ENCODE measurements at places on chromosomes 2 and 18.

DNA sequence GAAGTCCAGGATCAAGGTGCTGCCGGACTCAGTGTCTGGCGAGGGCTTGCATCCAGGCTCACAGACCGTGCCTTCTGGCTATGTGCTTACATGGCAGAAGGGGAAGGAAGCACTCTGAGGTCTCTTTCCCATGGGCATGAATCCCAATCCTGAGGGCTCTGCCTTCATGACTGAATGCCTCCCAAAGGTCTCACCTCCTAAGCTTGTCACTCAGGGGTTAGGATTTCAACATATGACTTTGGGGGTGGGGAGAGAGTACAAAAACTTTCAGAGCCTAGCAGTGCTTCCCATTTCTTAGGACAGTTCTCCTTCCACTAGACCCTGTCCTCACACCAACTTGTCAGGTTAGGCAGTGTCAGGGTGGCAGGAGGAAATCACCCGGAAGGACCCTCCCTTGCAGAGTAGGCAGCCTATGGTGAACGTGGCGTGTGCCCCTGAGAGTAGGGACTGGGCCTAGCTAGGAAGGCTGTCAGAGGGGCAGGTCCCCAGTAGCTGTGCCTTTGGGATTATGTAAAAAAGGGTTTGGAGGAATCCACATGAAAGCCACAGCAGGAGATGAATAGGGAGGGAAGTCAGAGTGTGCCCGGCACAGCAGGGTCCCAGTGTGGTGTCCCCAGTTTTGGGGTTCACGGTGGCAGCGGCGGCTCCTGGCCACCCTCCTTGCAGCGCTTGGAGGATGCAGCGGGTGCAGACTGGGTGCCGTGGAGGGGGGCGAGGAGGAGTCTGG, 233.3 kb downstream of the LDLRAD4 start:
- peaks cover 10% of the 10 kb centered on the region for H3K27me3 ChIP-seq
- no peak overlapping the region for H3K27ac ChIP-seq
- no peaks in the 10 kb centered on the region for H3K36me3 ChIP-seq
- no peak for DNase-seq
- H3K4me3 ChIP-seq: no peak overlapping the region
- peaks cover 22% of the 10 kb centered on the region for H3K4me1 ChIP-seq

GRCh38 chr2:218017211-218018053, 14.6 kb upstream of the TNS1 start:
- no peak overlapping the region for H3K4me3 ChIP-seq
- H3K27me3 ChIP-seq: peaks cover 38% of the 10 kb centered on the region
- no peak for DNase-seq
- H3K27ac ChIP-seq: no peak overlapping the region
- H3K36me3 ChIP-seq: no peaks in the 10 kb centered on the region

DNA sequence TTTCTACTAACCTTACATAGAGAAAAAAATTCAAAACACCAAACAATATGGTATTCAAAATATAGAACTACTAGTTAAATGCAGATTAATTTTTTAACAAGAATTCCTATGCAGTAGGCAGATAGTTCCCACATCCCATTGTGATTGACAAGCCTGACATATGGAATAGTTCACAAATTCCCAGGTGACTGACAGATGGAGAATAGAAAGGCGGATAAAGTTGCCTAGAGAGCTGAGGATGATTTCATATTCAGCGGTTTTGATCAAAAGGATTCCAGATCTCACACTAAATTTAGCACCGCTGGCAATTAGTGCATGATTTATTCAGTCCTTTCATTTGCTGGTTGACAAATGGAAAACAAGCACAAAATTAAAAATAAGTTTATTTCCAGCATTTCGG, 733.7 kb upstream of the POU3F3 start:
- no peaks in the 10 kb centered on the region for H3K27me3 ChIP-seq
- no peak overlapping the region for H3K27ac ChIP-seq
- no peak for DNase-seq
- no peaks in the 10 kb centered on the region for H3K36me3 ChIP-seq

DNA sequence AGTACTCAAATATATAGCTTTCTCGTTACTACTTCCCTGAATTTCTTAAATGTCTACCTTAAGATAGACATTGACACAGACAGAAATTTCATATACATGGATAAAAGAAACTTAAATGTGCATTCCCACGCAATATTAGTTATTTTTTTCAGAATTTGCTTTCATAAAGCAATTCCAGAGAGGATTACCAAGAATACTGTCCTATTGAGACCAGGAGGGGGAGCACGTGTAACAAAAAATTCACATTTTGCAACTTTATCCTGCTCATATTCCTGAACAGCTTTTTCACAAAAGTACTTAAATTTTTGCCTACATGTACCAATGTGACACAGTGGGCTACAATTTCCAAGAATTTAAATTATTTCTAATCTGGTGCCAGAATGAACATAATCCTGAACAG, 30.7 kb upstream of the ERCC3 start:
- DNase-seq: no peak
- H3K27ac ChIP-seq: no peak overlapping the region
- no peaks in the 10 kb centered on the region for H3K27me3 ChIP-seq

GRCh38 chr2:105674859-105675541, 69.7 kb upstream of the NCK2 start:
- H3K27ac ChIP-seq: no peak overlapping the region
- peaks cover 11% of the 10 kb centered on the region for H3K4me1 ChIP-seq
- H3K4me3 ChIP-seq: no peak overlapping the region
- H3K36me3 ChIP-seq: no peaks in the 10 kb centered on the region

GRCh38 chr2:216131175-216131926, 22.2 kb downstream of the XRCC5 start:
- H3K36me3 ChIP-seq: peaks cover 89% of the 10 kb centered on the region
- H3K27ac ChIP-seq: peak overlapping the region; percentile 11
- H3K4me3 ChIP-seq: no peak overlapping the region

- no peaks in the 10 kb centered on the region for H3K4me1 ChIP-seq
- no peak within 1 kb of the TSS for H3K4me3 ChIP-seq
- no peak within 1 kb of the TSS for H3K27ac ChIP-seq
- no peaks in the 10 kb centered on the region for H3K36me3 ChIP-seq
- H3K27me3 ChIP-seq: peaks cover 40% of the 10 kb centered on the region
Measured at GRCh38 chr2:17540093-17540812, at the start of gene VSNL1. TSS of gene VSNL1 (plus strand) at chr2:17540696. CDS start at chr2:17592075, 51,379 bp downstream.

DNA sequence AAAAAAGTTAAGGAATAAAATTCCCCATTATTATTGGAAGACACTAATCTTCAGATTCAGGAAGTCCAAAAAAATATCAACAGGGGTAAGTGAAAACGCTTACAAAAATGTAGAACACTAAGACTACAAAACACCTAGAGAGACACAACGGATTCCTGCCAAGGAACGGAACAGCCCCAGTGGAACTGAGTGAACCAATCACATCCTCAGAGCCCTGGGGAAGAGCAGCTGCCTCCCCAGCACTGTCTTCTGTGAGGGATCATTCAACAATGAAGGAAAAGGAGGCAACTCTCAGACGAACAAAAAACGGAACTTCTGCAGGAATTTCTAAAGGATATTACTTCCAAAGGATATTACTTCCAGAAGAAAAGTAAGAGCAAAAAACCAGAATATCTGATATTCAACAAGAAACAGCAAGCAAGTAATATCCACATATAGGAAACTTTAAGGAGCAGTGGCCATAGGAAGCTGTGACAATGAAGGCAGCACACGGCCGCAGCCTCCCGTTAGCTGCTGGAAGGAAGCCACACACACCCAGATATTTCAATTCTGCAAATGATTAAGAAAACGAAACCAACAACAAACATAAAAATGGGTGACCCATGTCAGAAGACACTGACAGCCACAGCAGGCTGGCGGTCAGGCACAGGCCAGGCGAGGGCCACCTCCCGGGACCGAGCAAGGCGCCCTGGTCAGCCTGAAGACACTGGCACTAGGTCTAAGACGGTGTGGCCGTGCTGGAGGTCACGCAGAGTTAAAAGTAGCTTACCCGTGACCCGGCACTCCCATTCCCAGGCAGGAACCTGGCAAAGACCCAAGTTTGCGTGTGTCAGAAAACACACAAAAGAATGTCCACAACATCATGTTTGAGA, 81.8 kb downstream of the HDAC4 start:
- H3K4me1 ChIP-seq: peaks cover 51% of the 10 kb centered on the region
- peaks cover 7% of the 10 kb centered on the region for H3K36me3 ChIP-seq
- no peaks in the 10 kb centered on the region for H3K27me3 ChIP-seq

All from effector memory CD8-positive, alpha-beta T cell (primary cell).